ENCODE measurements at places on chromosomes 1 and 21. TPM values are rescaled to one million over a fixed set of nuclear protein-coding genes. Genes with fewer than 3 reads are reported as not detected.

The NUAK2 gene
- 12.1 TPM for polyA plus RNA-seq

The FCER1G gene
- 16.1 TPM for polyA plus RNA-seq

The OPTC gene
- not detected for polyA plus RNA-seq

The NMNAT2 gene
- polyA plus RNA-seq = 3.5 TPM

DNA sequence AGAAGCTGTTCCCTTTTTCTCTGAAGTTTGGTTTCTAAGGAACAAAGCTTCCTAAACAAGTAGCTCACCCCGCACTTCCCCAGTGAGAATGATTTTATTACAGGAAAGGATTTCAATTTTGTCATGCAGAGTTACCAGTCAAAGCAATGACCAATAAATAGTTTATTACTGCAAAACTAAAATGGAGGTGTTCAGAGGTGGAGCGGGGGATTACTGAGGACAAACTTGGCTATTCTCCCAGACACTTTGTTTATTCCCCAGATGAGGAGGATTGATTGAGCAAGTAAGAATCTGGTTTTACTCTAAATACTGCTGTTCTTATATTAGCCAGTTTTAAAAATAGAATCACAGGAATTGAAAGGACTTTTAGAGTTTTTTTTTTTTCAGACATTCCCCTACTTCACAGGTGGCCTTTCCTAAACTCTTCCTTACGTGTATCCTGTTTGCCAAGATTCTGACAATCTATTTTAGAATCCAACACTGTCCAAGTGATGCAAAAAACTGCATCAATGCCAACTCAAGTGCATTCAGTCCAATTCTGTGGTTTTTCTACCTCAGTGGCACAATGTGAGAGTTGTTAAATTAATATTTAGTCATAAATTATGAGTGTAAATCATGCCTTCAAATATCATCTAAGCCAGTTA, 136.1 kb downstream of the TNFSF18 start:
- no peak for DNase-seq

- DNase-seq = no peak
These were observed 127.3 kb upstream of the KIAA0040 start for GRCh38 chr1:175319912-175320230.

The KCND3 gene
- 1.2 TPM for polyA plus RNA-seq

DNA sequence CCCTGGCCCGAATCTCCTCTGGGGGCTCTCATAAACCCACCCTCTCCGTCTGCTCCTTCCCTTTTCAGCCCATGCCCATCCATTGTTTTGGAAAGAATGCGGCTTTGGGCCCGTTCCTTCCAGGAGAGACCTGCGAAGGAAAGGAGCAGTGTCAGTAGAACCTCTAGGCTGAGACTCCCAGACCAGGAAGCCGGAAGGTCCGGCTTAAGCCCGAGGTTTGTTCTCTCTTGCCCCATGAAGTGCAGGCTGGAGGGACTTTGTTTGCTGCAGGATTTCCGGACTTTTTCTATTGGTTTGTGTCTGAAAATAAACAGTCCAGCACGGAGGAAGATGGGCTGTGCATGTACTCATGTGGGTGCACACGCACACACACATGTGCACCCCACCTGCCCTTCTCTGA, 49.8 kb downstream of the ELK4 start:
- no peak for DNase-seq

The GJB3 gene
- polyA plus RNA-seq = 0.57 TPM

Data from right renal pelvis (tissue), 4 donors.